Foreskin keratinocyte (primary cell): ENCODE measurements at places on chromosomes 12 and 14. TPM values are rescaled to one million over a fixed set of nuclear protein-coding genes. Genes with fewer than 3 reads are reported as not detected.

- peak; percentile 0 for DNase-seq
Observed at GRCh38 chr14:48391661-48392060, 716.3 kb upstream of the MDGA2 start.

DNA sequence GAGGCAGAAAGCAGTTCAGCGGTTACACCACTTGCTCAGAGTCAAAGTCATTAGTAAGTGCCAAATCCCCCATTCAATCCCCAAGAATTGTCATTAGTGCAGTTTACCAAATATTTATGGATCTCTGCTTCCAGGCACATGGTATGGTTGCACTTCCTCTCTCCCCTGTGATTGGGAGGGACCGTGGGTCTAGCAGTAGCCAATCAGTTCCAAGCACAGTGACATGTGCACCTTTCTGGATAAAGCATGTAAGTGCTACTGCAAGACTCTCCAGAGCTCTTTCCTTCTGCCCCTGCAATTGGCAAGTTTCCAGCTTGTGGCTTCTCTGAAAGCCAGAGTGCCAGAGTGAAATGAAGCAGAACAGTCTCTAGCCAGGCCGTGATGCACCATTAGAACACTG lies 85.3 kb upstream of the FLRT2 start:
- DNase-seq: no peak

- DNase-seq: peak; percentile 56
Observed at GRCh38 chr12:50055831-50056638, 1.4 kb upstream of the ASIC1 start.

DNA sequence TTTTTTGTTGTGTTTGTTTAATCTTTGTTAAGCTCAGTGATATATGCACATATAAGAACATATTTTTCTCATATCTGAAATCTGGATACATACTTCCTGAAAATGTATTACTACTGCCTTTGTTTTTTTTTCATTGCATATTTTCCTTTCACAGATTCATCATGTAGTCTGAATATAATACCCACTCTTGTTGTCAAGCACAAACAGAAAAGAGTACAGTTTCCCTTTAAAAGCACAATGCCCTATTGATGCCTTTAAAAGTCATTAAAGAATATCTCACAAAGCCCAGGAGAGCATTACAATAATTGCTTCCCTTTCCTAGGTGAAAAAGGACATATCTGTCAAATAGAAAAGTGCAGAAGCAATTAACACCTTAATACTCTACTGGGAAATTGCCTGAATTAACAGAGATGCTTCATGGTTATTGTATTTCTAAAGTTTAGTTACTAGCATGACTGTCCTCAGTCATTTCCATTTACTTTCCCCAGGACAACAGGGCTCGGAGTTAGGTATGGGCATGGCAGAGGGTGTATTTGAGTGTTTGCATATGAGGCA lies 107.4 kb downstream of the GRIP1 start:
- no peak for DNase-seq

- DNase-seq: no peak
Observed at GRCh38 chr12:123580772-123581171, 3.6 kb upstream of the TMED2 start.

GRCh38 chr12:89529738-89530137 lies 3.9 kb upstream of the POC1B start:
- DNase-seq: peak; percentile 37

- peak; percentile 20 for DNase-seq
Observed at GRCh38 chr14:83559721-83560120, 1970.2 kb upstream of the FLRT2 start.

GRCh38 chr14:58912287-58912686 lies 274.5 kb downstream of the DACT1 start:
- DNase-seq: peak; percentile 46

DNA sequence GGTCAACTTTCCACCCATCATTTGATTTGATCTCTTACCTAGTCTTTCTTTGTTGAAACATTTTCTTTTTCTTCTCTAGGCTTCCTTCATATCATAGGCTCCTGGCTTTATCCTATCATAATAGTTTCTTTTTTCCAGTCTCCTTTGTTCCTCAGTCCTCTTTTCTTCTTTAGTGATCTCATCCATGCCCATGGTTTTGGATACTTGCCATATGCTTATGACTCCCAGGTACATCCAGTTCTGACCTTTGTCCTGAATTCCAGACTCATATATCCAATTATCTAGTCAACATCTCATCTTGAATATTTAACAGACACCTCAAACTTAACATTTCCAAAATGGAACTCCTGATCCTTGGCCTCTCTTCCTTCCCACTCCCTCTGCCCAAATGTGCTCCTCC lies 36.1 kb upstream of the KRAS start:
- peak; percentile 54 for DNase-seq

DNA sequence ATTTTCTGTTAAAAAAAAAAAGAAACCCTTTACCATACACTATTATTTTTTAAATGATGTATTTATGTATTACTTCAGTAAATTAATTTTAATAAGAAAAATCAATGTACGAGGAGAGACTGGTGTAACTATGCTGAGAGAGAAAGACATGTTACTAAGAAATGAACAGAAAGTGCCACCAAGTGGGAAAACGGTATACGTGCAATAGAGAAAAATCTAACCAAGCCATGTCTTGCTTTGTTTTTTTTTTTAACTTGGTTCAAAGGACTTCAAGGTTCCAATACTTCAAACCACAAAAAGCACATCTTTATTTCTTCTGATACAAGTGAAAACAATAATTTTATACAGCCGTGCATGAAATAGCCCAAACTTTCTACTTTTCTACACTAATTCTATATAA lies 22.9 kb downstream of the NDUFA12 start:
- DNase-seq: no peak

DNA sequence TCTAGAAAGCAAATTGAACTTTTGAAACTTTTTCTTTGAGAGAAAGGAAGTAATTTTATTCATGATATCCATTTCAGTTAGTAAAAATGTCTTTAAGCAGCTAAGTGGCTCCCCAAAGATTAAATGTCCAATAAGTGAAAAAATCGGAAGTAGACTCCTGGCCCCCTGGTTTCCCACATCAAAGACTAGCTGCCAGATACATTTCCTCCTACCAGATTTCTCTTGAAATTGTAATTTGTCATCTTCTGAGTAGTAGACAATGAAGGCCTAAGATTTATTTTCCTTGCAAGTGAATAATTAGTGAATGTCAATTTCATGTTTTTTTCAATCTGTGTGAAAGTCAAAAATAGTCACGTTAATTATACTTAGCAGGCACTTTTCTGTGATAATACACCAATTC lies 321.9 kb downstream of the SYT1 start:
- no peak for DNase-seq

- DNase-seq: peak; percentile 90
Observed at GRCh38 chr12:47509398-47509851, 196.4 kb downstream of the RPAP3 start.

- no peak for DNase-seq
Observed at GRCh38 chr12:97982684-97983083, 520.1 kb downstream of the RMST start.

GRCh38 chr14:26596543-26597061 lies 1.2 kb downstream of the NOVA1 start:
- DNase-seq: no peak

- no peak for DNase-seq
Observed at GRCh38 chr14:99718031-99718810, 34.1 kb downstream of the CYP46A1 start.

- DNase-seq: no peak
Observed at GRCh38 chr14:41532255-41532654, 74.4 kb upstream of the LRFN5 start.

GRCh38 chr14:75854111-75854799 lies 127.5 kb downstream of the TGFB3 start:
- no peak for DNase-seq

DNA sequence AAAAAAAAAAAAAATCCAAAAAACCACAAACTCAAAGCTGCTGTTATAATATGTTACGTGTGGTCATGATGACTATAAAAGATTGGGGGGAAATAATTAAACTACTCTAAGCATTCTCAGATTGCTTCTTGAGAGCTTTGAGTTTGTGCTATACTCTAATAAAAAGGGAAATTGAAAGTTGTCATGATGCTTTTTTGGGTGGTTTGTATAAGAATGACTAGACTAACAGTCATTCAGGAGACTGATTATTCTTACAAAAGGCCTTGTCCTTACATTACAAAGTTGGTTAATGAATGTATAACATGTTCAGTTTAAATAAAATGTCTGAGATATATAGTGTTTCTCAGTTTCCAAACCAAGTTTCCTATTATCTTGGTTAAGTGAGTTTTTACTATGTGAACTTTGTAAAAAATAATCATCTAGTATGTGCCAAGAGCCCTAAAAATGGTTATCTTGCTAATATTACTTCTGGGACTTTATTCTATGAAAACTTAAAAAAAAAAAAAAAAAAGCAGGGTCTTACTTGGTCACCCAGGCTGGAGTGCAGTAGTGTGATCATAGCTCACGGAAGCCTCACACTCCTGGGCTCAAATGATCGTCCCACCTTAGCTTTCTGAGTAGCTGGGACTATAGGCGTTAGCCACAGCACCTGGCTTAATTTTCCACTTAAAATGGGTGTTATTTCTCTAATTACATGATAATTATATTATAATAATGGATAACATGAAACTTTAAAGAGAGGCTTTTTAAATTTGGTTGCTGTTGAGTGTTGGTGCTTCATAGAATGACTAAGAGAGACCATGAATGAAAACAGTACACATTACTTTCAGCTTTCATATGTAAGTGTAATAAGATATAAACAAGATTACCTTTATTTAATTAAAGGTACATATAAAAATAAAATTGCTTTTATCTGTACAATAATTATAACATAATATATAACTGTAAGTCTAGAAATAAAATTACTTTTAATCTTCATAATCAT lies 459.6 kb upstream of the RGS6 start:
- DNase-seq: no peak

GRCh38 chr14:68672609-68673285 lies 120.1 kb downstream of the ZFP36L1 start:
- no peak for DNase-seq

DNA sequence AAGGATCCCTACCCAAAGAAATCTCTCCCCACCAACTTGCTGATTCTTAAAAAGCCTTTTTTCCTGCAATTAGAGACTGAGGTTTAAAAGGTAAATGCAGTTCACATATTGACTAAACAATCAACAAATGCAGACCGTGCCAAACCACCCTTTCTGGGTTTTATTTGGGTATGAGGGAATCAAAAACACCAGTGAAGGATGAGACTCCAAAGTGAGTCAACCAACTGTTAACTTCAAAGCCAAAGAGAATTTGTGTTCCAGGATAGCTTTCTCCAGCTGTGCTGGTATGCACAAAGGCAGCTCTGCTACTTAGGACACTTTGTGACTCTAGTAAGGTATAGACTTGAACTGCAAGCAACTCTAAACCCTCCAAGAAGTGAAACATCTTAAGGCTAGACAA lies 39.4 kb downstream of the RPS29 start:
- DNase-seq: no peak

DNA sequence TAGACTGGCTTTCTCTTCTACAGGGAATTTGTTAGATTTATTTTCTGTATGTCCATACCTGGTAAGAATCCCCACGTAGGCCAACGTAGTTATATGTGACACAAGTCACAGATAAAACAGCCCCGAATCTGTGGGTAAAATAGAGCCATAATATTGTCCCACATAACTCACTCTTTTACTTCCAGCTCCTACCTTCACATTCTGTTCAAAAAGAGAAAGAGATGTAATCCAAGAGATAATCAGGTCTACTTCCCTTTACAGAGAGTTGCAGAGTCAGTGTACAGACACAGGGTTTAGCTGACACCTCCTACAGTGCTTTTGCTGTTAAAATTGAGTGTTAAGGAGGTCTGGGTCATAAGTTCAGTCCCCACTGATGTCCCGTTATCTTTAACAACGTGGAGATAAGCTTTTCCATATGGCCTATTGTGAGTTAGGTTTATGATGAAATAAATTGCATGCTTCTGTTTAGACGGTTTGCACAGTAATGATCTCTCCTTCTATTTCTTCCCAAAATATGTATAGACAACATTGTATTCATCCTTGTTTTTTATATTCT lies 446.5 kb downstream of the ADAMTS20 start:
- no peak for DNase-seq

DNA sequence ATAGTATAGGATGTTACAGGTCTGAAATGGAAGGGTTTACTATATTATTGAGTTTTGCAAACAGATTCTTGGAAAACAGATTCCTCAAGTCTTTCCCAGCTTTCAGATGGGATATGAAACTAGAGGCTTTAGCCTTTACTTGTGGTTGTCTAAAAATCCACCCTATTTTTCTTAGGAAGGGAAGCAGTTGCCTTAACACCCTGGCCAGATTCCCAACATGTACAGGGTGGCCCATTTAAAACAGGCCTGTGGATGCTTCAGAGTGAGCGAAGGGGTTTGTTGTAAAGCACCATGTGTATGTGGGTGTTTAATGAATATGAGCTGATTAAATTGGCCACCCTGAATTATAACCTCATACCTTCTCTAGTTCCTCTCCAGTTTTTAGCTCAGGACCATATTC lies 415.9 kb downstream of the ZFP36L1 start:
- DNase-seq: no peak

GRCh38 chr12:110344657-110345056 lies 58.9 kb downstream of the ANAPC7 start:
- no peak for DNase-seq

DNA sequence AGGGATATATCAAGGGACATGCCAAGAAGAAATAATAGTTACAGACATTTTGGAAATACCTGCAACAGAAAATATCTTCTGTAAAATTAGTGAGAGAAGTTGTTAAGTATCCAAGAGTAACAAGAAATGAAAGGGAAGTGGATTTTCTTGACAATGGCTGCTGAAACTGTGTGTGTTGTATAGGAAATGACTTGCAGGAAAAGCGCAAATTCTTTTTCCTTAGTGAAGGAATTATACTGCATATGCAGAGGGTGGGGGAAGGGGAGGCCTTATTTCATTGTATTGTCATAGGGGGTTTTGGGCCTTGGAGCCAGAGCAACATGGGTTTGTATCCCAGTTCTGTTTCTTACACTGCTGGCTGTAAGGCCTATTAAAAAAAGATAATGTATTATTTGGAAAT lies 84.4 kb upstream of the DDHD1 start:
- no peak for DNase-seq

DNA sequence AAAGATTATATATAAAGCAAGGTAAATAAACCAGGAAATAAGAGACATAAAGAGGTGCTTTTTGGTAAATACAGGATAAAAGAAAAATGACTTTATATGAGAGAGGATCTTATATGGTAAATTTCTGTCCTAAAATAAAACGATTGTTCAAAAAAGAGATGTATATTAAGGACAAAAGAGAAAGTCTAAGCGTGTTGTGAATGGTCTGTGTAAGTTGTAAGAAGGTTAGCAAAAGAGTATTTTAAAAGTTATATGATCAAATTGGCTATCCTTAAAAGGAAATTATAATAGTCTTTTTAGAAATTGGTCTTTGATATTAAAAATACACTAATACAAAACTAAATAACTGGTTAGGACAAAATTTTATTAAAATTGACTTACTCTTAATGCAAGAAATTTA lies 14.1 kb upstream of the ACSM4 start:
- no peak for DNase-seq

- no peak for DNase-seq
Observed at GRCh38 chr14:59101476-59101875, 87.0 kb upstream of the DAAM1 start.

- DNase-seq: no peak
Observed at GRCh38 chr12:112188130-112188830, 62.9 kb downstream of the TRAFD1 start.

Gene RBM19
- 15.0 and 16.2 TPM in 2 replicates for polyA plus RNA-seq

Gene SLC6A15
- polyA plus RNA-seq: 13.1 and 14.5 TPM in 2 replicates

Gene KRT86
- 0.02 TPM in 1 of 2 replicates, not detected in the other for polyA plus RNA-seq

Gene HOXC10
- polyA plus RNA-seq: 31.8 and 32.0 TPM in 2 replicates

Gene PRICKLE1
- polyA plus RNA-seq: 2.0 and 2.2 TPM in 2 replicates

Gene CISTR
- not detected in 2 replicates for polyA plus RNA-seq

Gene TBC1D30
- 0.36 and 0.42 TPM in 2 replicates for polyA plus RNA-seq

Gene ADAM20
- not detected in 2 replicates for polyA plus RNA-seq

Gene LRRC10
- not detected in 2 replicates for polyA plus RNA-seq

Gene RERG
- 0.03 TPM in 1 of 2 replicates, not detected in the other for polyA plus RNA-seq

Gene CACNA2D4
- polyA plus RNA-seq: 0.11 and 0.14 TPM in 2 replicates

Gene TMTC1
- 0.04 and 0.10 TPM in 2 replicates for polyA plus RNA-seq

Gene SLC2A14
- 0.03 and 0.08 TPM in 2 replicates for polyA plus RNA-seq

Gene IRAK3
- polyA plus RNA-seq: 0.06 and 0.09 TPM in 2 replicates
